PC-3 (cell line): ENCODE measurements at places on chromosomes 3 and 15.
A peak's percentile ranks its signal among the peaks of the same experiment; 100 is the strongest.

DNA sequence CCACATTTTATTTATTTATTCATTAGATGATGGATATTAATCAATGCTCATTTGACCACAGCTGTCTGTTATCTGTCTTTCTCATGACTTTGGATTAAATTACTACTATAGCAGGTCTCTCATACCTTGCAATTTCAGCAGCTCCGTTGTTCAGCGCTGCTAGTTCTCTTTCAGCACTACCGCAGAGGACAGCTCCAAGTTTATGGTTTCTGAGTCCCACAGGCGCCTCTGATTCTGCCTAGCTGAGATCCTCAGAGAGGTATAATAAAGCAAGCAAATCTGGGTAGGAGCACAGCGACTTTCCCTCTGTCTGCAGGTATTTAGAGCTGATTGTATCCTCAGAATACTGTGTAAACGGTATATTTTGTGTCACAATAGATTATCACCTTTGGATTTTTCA lies 204.9 kb downstream of the CNTN4 start:
- peak; percentile 7 for DNase-seq

GRCh38 chr3:25036633-25037032 lies 391.4 kb upstream of the RARB start:
- no peak for DNase-seq

- DNase-seq = peak; percentile 82
Observed at GRCh38 chr15:33107950-33108349, 86.6 kb downstream of the FMN1 start.

DNA sequence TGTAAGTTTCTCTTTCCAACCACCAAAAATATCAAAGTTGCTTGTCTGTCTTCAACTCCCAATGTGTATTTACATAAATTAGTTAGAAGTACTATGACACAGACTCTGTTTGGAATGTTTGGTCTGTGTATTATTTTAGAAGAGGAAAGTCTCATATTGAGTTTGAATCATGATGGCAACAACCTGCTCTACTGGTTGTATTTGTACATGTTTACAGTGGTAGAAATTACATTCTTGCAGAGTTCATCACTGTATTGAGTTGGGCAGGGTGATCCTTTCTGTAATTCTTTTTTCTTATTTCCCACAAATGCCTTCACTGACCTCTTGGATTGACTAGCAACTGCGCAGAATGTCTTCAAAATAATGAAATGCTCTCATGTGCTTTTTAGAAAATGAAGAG lies 149.6 kb downstream of the CHL1 start:
- peak; percentile 83 for DNase-seq

DNA sequence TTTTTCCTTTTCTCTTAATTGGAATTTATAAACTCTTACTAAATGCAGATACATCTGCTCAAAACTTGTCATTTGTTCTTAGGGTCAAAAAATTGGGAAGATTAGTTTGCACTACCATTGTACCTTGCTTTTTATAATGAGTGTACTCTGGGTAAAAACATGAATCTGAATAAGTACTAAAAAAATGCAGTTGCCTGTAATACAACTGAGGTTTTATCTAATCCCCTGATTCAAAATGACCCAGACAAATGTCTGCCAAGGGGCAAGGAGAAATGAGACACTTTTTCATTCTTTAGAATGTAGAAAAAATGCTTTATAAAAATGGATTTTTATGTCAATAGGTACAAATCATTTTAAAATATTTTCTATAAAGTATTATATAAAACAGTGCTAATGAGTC lies 42.4 kb downstream of the RASA2 start:
- no peak for DNase-seq

DNA sequence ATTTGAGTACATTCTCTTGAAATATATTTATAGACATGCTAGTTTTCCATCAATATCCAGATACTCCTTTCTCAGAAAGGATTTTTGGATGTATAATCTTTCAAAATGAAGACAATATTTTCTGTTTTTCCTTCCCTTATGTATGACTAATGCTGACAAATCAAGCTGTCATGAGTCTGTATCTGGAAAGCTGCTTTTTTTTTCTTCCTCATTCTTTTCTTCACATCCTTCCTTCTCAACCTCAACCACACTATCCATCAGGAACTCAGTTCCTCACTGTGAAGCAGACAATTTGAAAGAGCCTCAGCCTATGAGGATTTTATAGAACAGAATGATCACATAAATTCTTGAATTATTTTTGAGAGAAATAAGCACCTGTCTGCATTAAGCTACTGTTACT lies 335.9 kb upstream of the EPHA6 start:
- DNase-seq = peak; percentile 76

- DNase-seq = no peak
Observed at GRCh38 chr3:129953621-129954020, 20.9 kb upstream of the TRH start.
